ENCODE measurements at places on chromosomes 11 and 22. TPM values are rescaled to one million over a fixed set of nuclear protein-coding genes. Genes with fewer than 3 reads are reported as not detected.

Gene KLHL35
- 0.65 TPM for total RNA-seq

- DNase-seq = no peak
- no peaks in the 10 kb centered on the region for H3K36me3 ChIP-seq
- peaks cover 3% of the 10 kb centered on the region for H3K27me3 ChIP-seq
- no peak overlapping the region for H3K27ac ChIP-seq
Observed at GRCh38 chr11:36672815-36673450, 74.9 kb upstream of the RAG2 start.

DNA sequence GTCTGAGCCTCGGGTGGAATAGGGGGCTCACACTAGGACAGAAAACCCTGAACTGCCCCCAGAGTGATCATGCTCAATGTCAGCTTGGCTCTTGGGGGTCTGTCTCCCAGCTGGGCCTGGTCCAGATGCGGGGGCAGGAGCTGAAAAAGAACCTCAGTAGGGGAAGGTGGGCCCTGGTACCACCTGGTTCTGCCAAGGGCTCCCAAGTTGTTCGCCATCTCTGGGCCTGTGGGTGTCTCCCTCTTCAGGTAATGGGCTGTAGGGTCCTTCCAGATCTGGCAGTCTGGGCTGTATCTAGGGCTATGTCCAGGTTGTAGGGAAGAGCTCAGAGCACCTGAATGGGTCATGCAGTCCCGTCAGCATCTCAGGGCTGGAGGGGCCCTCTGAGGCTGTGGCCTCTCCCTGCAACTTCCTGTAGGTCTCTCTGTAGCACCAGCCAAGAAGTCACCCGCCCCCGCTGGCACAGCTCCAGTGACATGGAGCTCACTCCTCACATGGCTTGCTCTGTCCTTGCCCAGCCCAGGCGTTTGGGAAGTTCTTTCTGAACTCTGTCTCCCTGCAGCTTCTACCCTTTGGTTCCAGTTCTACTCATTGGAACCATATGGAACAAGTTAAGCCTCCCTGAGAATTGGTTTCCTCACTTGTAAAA, 33.0 kb upstream of the SOX10 start:
- H3K4me3 ChIP-seq = no peak overlapping the region
- peaks cover 2% of the 10 kb centered on the region for H3K27me3 ChIP-seq
- H3K27ac ChIP-seq = no peak overlapping the region
- no peaks in the 10 kb centered on the region for H3K36me3 ChIP-seq
- H3K4me1 ChIP-seq = no peaks in the 10 kb centered on the region

Gene CTNND1
- 11.2 TPM for total RNA-seq

DNA sequence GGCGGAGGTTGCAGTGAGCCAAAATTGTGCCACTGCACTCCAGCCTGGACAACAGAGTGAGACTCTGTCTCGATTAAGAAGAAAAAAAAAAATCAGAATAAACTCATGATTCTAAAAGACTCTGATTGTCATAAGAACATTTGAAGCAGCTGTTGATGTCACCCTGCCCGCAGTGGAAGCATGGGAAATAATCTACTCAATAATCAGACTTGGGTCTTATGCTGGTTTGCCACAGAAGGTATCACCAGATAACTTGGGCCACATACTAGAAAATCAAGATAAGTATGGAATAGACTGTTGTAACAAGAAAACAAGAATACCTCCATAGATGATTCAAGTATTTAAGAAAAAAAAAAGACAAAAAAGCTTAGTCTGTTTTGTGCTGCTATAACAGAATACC, 8.2 kb downstream of the CAVIN3 start:
- no peaks in the 10 kb centered on the region for H3K36me3 ChIP-seq
- no peaks in the 10 kb centered on the region for H3K4me1 ChIP-seq
- peaks cover 44% of the 10 kb centered on the region for H3K27me3 ChIP-seq
- DNase-seq = no peak
- no peak overlapping the region for H3K4me3 ChIP-seq

Gene APOA1
- total RNA-seq = 0.44 TPM

GRCh38 chr11:5604896-5605295, 8.5 kb downstream of the TRIM6 start:
- no peak overlapping the region for H3K27ac ChIP-seq
- H3K4me3 ChIP-seq = no peak overlapping the region
- H3K4me1 ChIP-seq = no peaks in the 10 kb centered on the region
- peaks cover 4% of the 10 kb centered on the region for H3K36me3 ChIP-seq

GRCh38 chr22:44482776-44483175, 15.3 kb downstream of the RTL6 start:
- H3K4me1 ChIP-seq = peaks cover 14% of the 10 kb centered on the region
- H3K27me3 ChIP-seq = peaks cover under 1% of the 10 kb centered on the region
- DNase-seq = no peak

Gene DDI1
- total RNA-seq = not detected

DNA sequence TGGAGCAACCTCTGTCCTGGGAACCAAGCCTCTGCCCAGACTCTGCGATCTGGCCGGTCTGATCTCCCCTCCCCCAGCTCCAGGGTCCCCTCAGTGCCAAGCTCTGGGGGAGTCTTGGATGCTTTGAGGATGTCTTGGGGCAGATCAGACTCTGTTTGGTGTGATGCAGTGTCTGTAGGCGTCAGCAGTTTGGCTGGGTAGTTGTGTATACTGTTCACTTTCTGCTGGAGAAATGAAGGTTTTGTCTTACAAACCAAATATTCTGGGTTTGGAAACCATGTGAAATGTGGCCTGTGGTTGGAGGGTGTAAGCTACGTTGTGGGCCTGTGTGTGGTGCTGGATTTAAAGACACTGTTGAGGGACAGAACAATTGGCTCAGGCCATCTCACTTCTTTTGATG, 4.6 kb downstream of the INSC start:
- no peak overlapping the region for H3K4me3 ChIP-seq
- peaks cover 47% of the 10 kb centered on the region for H3K27me3 ChIP-seq
- no peak for DNase-seq
- peak overlapping the region; percentile 19 for H3K27ac ChIP-seq
- peaks cover 27% of the 10 kb centered on the region for H3K4me1 ChIP-seq

GRCh38 chr22:19239464-19239863, 52.1 kb downstream of the CLTCL1 start:
- H3K4me1 ChIP-seq = no peaks in the 10 kb centered on the region
- H3K27me3 ChIP-seq = peaks cover 3% of the 10 kb centered on the region
- H3K27ac ChIP-seq = no peak overlapping the region

Gene GRAP2
- 263 TPM for total RNA-seq

GRCh38 chr11:102981324-102981910, 25.9 kb upstream of the MMP13 start:
- peak overlapping the region; percentile 40 for H3K27ac ChIP-seq
- peaks cover 5% of the 10 kb centered on the region for H3K4me1 ChIP-seq
- peaks cover 6% of the 10 kb centered on the region for H3K36me3 ChIP-seq
- no peak for DNase-seq

- H3K27me3 ChIP-seq = peaks cover 92% of the 10 kb centered on the region
- no peak overlapping the region for H3K27ac ChIP-seq
- H3K4me3 ChIP-seq = no peak overlapping the region
- no peak for DNase-seq
Observed at GRCh38 chr11:64296830-64297698, 3.1 kb upstream of the CATSPERZ start.

Gene OR8H3
- not detected for total RNA-seq

Gene RIMBP3C
- total RNA-seq = 1.0 TPM

DNA sequence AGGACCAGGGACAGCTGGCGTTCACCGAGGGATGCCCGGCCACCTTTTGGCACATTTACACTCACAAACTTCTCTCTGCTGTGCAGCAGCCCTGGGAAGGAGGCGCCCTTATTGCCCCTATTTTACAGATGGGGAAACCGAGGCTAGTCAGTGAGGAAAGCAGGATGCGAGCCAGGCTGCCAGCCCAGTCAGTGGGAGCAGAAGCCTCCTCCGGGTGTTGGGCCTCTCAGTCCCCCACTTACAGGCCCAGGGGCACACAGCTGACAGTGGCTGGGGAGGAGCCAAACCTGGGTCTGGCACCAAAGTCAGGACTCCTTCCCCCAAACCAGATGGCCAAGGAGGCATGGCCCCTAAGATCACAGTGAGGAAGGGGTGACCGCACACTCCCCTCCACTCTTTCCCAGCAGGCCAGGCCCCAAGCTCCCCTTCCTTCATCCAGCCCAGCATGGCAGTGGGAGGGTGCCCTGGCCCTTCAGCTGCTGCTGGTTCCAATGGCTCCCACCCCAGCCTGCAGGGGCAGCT, 121.4 kb upstream of the ANO1 start:
- H3K27ac ChIP-seq = no peak overlapping the region
- no peak overlapping the region for H3K4me3 ChIP-seq
- H3K4me1 ChIP-seq = no peaks in the 10 kb centered on the region
- no peaks in the 10 kb centered on the region for H3K27me3 ChIP-seq
- no peak for DNase-seq

Gene ZNRF3
- total RNA-seq = 1.1 TPM

Data from activated naive CD8-positive, alpha-beta T cell treated with anti-CD3 and anti-CD28 coated beads, Interleukin-2, amount 10 ng/mL, durations not matched to agents 7 days and 5 days (primary cell).